Effector CD8-positive, alpha-beta T cell (primary cell): ENCODE measurements at places on chromosomes 6 and 20.
A peak's percentile ranks its signal among the peaks of the same experiment; 100 is the strongest.

- no peak for DNase-seq
These were observed 117.4 kb upstream of the HDGFL1 start for GRCh38 chr6:22451962-22452361.

GRCh38 chr6:105645958-105646357, 243.1 kb upstream of the PREP start:
- DNase-seq = no peak

DNA sequence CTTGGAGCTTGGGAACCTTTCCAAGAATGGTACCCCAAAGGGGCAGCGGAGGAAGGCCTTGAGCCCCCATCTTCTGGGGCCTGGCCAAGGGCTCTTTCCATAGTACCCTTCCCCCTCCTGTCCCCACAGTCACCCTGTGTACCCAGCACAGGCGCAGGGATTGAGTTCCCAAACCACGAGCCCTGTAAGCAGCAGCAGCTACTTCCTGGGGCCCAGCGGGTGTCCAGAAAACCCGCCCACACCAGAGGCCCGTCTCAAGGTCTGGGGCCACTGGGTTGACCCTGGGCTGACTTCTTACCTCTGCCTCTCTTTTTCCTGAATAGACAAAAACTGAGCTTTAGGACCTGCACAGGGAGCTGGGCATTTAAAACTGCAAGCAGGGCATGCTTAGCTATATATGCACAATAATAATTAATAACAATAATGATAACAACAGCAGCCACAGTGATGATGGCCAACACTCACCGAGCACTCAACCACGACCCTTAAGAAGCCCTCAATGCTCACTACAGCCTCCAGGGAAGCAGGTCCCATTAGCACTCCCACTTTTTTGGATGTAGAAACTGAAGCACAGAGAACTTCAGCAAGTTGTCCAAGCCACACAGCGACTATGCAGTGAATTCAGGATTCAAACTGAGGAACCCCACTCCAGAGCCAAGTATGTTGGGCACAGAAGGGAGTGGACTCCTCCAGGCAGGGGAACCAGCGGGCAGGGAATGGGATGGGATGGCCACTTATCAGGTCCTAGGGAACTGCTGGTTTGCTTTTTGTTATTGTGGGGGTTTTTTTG, 14.5 kb downstream of the NOL4L start:
- no peak for DNase-seq

DNA sequence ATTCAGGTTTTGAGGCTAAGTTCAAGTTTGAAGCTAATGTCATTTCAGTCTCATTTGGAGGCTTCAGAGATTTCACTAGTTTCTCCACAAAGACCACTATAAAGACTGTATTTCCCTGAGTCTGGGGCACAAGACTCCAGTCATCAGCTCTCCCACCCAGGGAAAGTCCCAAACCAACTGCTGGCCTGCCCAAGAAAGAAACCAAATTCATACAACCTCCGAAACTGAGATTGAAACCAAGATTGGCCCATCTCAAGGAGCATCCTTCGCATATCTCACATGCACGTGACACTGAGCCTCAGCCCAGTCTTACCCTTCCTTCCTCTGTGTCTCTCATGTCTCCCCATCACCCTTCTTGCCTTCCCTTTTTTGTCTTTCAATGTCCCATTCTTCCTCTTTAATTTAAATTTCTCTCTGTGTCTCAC, 3.5 kb upstream of the LTA start:
- DNase-seq = peak; percentile 34

DNA sequence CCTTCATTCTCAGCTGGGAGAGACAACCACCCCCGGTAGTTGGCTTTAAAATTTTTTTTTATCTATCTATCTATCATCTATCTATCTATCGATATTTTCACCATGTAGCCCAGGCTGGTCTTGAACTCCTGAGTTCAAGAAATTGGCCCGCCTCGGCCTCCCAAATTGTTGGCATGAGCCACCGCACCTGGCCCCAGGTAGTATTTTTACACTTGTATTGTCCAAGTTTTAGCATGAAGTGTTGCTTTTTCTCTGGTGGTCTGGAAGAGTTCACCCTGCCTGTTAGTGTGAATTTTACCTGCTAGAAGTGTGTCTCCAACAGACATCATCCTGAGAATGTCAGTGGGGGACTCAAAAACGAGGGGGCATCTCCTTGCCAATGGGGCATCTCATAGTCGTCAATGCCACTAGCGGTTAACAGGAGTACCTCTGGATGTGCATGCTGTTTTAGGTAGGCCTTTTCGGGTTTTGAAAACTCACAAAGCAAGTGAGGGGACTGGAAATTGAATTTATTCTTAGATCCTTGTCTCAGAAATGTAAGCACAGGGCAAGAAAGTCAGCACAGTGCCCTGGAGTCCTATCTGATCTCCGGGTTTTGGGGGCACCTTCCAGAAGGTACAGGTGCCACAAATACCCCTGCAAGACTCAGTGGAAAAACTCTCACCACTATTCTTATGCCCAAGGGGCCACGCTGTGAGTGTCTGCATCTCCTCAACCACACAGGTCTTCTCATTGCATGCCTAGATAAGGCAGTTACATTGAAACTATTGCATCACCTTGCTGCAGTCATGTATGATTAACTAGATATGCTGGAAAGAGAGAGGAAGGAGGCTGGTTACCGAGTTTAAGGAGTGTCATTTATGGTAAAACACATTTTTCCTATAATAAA, 37.1 kb downstream of the TNFAIP3 start:
- no peak for DNase-seq

GRCh38 chr6:32255199-32256153, 31.6 kb upstream of the NOTCH4 start:
- DNase-seq = peak; percentile 40

DNA sequence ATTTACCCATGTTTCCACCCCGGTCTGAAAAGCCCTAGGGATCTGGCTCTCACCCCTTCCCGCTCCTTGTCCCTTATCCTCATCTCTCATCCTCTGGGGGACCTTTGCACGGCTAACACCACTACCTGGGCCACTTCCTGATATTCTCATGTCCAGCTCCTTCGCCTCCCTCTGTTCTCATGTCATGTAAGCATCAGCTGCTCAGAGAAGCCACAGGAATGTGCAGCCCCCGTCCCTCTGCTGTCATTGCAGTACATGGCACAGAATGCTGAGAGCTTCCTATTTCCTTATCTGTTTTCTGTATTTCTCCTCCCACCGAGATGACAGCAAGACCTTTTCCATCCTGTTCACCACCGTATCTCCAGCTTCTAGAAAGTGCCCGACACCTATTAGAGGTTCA, 102.4 kb downstream of the MTHFD1L start:
- DNase-seq = no peak

- no peak for DNase-seq
These were observed 57.4 kb upstream of the FOXC1 start for GRCh38 chr6:1552296-1552761.

DNA sequence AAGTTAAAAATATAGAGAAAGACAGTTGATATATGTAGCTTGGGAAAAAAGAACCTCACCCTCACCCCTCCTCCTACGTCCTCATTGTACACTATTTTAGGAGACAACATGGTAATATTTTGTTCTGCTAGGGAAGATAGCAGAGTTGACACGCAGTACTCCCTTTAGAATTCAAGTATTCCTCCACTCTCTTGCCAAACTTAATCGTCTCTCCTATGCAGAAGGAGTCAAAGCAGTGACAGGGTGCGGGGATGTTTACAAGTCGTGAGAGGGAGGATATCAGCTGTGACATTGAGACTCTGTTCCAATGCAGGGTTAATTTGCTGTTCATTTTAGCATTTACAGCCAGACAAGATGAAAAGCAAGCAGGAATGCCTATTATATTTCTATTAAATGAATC, 97.5 kb downstream of the SOBP start:
- DNase-seq = no peak

- no peak for DNase-seq
These were observed 10.1 kb downstream of the ALDH5A1 start for GRCh38 chr6:24504649-24505586.
